ENCODE measurements at places on chromosomes 2 and 18.

DNA sequence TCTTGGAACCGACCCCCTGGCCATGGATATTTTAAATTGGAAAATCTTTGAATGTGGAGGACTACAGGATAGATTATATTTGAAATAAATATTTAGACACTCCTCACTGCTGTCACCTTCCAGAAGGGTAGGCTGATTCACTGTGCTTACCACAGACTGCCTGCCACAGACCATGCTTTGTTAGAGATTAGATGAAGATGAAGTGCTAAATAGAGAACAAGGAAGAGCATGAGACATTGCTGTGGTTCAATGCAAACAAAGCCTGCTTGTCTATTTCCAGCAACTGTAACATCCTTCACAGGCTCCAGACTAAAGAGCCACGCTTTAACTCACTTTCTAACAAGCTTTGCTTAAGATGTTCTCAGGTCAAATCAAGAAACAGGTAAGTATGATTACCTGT lies 81.0 kb upstream of the TMEM17 start:
- no peak for DNase-seq

DNA sequence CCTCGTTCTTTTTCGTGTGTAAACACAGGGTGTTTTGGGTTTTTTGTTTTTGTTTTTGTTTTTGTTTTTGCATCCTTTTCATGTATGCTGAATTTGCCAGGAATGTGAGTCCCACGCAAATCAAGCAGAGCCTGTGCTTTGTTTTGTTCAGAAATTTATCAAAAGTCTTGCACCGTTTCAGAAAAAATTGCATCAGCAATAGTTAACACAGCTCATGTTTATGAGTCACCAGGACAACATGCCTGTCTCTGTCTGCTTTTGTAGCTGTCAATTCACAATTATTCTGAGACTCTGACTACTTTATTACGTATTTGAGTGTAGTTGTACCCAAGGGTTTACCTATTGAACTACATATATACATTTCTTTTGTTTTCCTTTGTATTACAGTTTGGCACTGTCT lies 38.3 kb downstream of the MRPL44 start:
- no peak for DNase-seq

DNA sequence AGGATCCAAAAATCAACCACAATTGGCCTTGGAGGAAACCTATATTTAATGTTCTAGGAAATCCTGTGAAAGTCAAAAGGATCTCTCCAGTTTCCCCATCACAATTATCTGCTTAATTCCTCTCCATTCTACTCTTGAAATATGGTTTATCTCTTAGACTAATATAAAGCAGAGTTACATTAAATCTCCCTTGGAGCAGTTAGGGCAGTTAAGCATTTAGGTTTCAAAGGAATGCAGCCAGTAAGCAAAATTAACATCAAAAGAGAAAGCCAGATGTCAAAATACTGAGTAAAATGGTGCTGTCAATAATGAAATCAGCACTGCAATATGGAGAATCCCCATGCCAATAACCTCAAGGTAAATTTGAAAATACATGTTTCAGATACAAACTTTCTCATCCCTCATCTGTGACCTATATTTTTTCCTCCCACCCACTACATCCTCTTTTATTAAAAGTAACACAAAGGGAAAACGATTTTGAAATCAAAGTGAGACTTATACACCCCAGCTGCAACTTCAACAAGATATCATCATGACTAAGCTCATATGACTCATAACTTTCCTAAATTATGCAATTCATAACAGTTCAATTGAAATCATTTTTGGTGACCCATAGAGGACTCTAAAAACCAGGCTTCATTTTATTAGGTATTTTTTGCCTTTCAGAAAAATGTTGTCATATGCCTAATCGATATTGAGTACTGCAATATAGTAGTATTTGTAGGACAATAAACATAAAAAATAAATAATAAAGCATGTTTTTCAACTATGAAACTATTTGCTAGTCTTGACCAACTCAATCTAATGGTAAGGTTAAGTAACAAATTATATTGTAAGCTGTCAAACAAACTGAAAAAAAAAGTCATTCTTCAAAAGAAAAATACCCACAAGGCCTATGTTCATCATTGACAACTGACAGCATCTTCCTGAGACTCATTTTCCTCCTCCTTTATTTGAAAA lies 3.1 kb downstream of the ADAM17 start:
- peak; percentile 17 for DNase-seq

DNA sequence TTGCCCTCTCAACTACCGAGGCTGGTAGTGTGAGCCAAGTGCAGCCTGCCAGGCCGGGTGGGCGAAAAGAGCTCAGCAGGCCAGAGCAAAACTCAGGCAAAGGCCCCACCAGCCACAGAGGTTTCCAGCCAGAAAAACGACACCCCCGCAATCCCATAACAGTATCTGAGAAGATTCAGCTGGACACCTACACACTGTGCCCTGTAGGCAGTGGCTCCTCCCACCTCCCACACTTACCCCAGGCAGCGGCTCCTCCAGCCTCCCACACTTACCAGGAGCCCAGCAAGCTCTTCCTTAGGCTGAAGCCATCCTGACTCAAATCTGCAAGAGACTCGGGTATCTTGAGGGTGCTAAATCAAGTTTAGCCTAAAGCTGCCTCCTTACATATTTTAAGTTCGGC lies 15.6 kb upstream of the TMEM18 start:
- DNase-seq: no peak

DNA sequence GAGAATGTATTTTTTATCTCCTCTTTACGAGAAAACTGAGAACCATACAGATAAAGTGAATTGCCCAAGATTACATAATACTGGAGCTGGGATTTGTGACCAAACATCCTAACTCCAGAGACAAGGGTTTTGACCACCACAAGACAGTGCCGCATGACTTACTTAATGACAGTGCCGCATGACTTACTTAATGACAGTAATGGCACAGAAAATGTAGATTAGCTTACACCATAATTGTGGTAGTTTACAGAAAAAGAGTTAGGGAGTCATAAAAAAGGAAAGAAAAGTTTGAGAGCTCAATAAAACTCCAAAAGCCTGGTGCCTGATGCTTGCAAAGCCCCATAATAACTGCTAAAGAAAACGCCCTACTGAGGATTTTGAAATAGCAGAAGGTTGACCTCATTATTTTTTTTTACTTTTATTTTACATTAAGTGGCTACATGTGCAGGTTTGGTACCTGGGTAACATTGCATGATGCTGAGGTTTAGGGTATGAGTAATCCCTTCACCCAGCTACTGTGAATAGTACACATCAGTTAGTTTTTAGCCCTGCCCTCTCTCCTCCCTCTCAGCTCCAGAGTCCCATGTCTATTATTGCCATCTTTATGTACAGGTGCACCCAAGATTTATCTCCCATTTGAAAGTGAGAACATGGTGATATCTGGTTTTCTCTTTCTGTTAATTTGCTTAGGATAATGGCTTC lies 310.0 kb upstream of the UBE2E3 start:
- DNase-seq: no peak

- no peak for DNase-seq
Measured at GRCh38 chr18:47593744-47594472, 336.6 kb downstream of the SMAD2 start.

DNA sequence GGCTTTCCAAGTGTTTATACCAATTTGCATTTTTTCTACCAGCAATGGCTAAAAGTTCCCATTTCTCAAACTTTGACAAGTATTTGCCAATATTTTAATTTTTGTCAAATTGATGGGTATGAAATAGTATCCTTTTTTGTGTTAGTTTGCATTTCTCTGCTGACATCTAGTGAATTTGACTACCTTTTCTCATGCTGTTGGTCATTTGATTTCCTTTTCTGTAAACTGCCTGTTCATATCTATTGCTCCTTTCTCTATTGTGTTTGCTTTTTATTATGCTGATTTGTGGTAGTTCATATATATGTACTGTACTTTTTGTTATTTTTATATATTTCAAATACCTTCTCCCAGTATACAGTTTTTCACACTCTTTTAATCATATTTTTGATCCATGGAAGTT lies 149.4 kb downstream of the PMAIP1 start:
- no peak for DNase-seq

GRCh38 chr2:184137955-184138354 lies 460.4 kb upstream of the ZNF804A start:
- no peak for DNase-seq

GRCh38 chr2:71959494-71959893 lies 188.2 kb downstream of the CYP26B1 start:
- no peak for DNase-seq

- no peak for DNase-seq
Measured at GRCh38 chr2:173572848-173573247, 218.2 kb downstream of the CDCA7 start.

GRCh38 chr2:61005736-61006135 lies 11.8 kb upstream of the PEX13 start:
- DNase-seq: no peak

- DNase-seq: no peak
Measured at GRCh38 chr2:106602042-106602441, 114.9 kb downstream of the CD8B2 start.

DNA sequence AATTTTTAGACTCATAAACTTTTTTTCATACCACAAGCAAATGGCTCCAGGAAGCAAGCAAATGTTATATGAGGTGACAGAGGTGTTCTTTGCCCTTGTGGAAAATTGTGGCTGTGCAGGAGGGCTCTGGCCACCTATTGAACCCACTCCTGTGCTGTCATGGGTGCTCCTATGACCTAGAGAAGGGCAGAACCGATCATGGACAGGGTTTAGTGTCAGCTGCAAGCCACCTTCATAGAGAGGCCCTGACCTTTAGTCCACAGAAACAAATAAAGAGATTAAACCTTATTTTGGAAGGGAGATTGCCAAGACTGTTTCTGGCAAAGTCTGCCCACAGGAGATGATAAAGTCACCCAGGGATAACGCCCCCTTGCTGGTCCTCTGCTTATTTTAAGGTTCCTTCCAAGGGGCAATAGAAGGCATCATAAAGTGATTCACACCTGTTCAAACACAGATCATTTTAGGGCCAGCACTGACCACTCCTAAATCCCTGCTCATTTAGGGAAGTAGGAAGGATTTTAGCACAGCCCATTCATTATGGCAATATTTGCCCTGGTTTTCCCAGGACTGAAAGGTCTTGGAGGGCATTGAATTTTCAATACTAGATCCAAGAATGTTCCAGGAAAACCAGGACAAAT lies 26.1 kb upstream of the STAT4 start:
- no peak for DNase-seq

- no peak for DNase-seq
Measured at GRCh38 chr2:241947004-241947350, 77.4 kb downstream of the RTP5 start.

DNA sequence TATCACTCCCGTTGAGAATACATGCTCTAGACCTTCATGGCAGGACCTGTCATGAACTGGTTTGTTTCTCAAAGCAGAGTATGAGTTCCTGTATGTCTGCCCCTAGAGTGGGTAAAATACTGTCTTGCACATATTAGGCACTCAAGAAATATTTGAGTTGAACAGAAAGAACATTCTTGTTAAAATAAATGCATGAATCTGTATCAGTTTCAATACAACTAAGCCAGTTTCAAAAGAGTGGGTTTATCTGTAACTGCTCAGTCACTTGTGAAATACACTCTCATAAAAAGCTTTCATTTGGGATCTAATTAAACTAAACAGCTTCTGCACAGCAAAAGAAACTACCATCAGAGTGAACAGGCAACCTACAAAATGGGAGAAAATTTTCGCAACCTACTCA lies 69.2 kb downstream of the RFTN2 start:
- no peak for DNase-seq

GRCh38 chr2:39516347-39517101 lies 79.4 kb upstream of the MAP4K3 start:
- DNase-seq: no peak

- no peak for DNase-seq
Measured at GRCh38 chr2:227782804-227783203, 30.8 kb upstream of the CCL20 start.

- DNase-seq: no peak
Measured at GRCh38 chr2:200593905-200594304, 8.1 kb downstream of the AOX1 start.

- no peak for DNase-seq
Measured at GRCh38 chr2:86490245-86490644, 49.1 kb downstream of the KDM3A start.

GRCh38 chr2:37000988-37001556 lies 34.7 kb upstream of the STRN start:
- DNase-seq: no peak

- DNase-seq: no peak
Measured at GRCh38 chr2:169136885-169137534, 67.6 kb downstream of the DHRS9 start.

- no peak for DNase-seq
Measured at GRCh38 chr2:226638576-226638975, 161.0 kb downstream of the IRS1 start.

DNA sequence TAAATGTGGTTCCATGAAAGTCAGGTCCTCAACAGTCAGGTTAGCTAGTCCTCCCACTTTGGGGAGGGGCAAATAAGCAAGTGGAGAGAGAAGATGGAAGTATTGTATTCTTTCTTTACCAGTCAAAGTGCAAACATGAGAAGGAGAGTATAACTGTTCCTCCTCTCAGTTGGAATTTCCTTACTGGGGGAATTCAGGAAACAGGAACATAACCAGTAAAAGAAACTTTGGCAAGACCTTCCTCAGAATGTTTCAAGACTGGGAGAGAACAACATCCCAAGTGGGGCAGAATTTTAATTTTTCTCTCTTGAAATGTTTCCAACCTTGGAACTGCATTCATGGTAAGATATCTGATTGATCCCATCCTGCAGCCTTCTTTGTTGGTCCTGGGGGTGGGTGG lies 552.4 kb upstream of the TNP1 start:
- DNase-seq: no peak

DNA sequence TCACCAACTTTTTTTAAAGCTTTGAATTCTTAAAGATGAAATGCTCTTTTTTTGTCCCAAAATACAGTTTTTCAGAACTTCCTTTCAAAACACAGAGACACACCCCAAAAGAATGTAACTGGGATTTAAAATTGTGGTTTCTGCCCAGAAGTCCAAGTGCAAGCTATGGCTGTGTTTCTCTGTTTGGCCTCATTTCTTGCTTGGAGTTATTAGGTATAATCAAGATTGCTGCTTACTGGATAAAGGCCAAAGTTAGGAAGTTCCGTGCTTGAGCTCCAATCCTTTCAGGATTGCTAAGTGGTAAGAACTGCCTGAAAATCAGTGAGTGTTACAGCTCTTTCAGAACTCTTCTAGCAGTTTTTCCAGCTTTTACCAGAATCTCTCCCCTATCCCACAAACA lies 16.9 kb downstream of the ZBTB7C start:
- DNase-seq: no peak

- DNase-seq: no peak
Measured at GRCh38 chr2:215483431-215483830, 47.6 kb upstream of the FN1 start.

DNA sequence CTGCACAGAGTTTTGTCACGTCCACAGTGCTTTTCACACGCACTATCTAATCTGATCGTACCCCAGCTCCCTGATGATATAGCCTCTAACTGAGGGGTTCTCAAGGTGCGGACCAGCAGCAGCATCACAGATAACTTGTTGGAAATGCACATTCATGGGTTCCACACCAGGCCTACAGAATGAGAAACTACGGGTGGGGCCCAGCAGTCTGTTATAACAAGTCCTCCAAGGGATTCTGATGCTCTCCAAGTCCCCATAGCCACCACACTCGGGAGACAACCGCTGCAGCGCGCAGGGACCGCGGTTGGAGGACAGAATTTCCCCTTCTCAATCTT lies 745 bp upstream of the BZW1 start:
- no peak for DNase-seq

GRCh38 chr2:8028981-8029380 lies 652.9 kb upstream of the ID2 start:
- no peak for DNase-seq

- no peak for DNase-seq
Measured at GRCh38 chr2:107553539-107553938, 273.2 kb upstream of the RGPD4 start.

GRCh38 chr2:22753476-22753875 lies 631.5 kb upstream of the KLHL29 start:
- DNase-seq: no peak

GRCh38 chr2:95031726-95032116 lies 6.2 kb downstream of the MAL start:
- no peak for DNase-seq
